ENCODE measurements at places on chromosomes 13 and 19. TPM values are rescaled to one million over a fixed set of nuclear protein-coding genes. Genes with fewer than 3 reads are reported as not detected.
A peak's percentile ranks its signal among the peaks of the same experiment; 100 is the strongest.

THSD1 gene
- 80.3 TPM for total RNA-seq

ZNF223 gene
- 6.3 TPM for total RNA-seq

CGB8 gene
- not detected for total RNA-seq

GRCh38 chr13:50519866-50520265 is 323.6 kb downstream of the DLEU7 start:
- DNase-seq: no peak

DNA sequence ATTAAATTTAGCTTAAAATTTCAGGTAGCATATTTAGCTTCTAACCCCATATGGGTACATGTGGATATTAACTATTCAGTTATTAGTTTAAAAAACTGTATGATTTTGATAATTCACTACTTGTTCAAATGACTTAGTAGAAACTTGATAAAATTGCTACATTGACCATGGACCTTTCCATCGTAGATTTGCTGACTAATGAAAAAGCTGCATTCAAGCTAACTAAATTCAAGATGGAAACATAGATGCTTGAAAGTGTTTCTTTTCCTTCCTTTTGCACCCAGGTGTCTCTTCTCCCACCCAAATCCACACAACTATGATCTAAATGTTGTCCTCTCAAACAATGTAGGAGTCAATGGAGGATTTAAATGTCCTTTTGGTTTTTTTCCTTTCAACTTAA is 439.2 kb downstream of the TBC1D4 start:
- DNase-seq: no peak

DNA sequence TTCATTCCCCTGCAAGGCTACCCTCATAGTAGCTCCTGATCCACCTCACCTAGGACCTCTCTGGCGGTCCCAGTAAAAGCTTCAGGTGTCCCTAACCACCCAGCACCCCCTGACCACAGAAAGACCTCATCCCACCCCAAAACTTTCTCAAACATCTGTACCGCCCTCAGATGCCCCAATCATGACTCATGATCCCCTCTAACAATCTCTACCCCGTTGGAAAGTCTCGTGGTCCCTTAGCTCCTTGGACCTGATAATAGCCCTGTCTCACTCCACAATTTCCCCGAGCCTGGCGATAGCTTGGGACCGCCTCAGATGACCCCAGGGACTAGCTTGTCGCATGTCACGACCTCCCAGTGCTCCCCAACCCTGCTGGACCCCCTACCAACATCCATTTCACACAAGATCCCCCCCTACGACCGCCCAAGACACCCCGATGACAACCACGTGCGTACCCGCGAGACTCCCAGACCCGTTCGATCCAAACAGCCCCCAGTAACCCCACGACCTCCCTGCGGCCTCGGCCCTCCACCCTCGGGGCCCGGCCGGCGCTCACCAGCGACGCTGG is 450 bp downstream of the NDUFA11 start:
- DNase-seq: peak; percentile 38

GRCh38 chr19:39138221-39139211 is 12.9 kb downstream of the PAK4 start:
- no peak for DNase-seq

DNA sequence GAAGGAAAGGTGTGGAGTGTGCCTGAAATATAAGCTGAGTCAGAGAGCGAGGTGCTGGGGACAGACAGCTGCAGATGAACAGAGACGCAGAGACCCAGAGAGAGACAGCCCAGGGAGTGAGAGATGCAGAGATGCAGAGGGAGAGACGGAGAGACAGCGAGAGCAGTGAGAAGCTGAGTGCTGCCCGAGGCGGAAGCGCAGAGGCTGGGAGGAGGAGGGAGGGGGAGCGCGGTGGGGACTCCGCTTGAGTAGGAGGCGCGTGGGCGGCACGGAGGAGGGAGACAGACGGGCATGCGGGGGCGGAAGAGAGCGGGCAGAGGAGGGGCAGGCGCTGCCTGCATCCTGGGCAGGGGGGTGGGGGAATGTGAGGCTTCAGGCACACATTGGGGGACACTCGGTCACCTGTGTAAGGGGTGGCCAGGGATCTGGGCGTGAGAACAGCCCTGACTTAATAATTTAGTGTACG is 25.7 kb downstream of the SLC8A2 start:
- DNase-seq: peak; percentile 32

GRCh38 chr13:101639711-101640110 is 187.2 kb downstream of the ITGBL1 start:
- peak; percentile 54 for DNase-seq

DNA sequence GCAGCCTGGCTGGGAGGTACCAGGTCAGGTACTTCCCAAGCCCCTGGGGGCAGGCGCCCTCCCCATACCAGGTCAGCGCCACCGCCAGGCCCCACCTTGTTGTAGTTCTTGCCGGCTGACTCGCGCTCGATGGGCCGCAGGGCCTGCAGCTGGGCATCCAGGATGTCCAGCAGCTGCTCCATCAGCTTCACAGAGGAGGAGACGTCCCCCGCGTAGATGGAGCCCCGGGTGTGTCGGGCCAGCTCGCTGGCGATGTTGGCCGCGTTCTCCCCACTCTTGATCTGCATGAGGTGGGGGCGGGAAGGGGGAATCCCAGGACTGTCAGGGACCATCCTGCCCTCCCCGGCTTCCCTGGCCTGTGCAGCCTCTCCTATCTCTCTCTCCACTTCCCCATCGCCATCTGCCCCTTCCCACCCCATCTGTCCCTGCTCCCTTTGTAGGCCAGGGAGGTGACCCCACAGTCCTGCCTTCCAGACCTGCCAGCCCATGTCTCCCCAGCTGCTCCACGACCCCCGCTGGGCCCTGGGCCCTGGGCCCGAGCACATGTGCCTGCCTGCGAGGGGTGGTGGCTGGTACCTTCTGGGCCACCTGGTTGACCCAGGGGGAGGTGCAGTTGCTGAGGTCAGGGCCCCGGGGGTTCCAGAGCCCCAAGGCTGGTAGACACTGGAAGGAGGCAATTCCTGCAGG is 23.8 kb upstream of the ASF1B start:
- DNase-seq: no peak
